ENCODE measurements at places on chromosomes 13 and 19.

DNA sequence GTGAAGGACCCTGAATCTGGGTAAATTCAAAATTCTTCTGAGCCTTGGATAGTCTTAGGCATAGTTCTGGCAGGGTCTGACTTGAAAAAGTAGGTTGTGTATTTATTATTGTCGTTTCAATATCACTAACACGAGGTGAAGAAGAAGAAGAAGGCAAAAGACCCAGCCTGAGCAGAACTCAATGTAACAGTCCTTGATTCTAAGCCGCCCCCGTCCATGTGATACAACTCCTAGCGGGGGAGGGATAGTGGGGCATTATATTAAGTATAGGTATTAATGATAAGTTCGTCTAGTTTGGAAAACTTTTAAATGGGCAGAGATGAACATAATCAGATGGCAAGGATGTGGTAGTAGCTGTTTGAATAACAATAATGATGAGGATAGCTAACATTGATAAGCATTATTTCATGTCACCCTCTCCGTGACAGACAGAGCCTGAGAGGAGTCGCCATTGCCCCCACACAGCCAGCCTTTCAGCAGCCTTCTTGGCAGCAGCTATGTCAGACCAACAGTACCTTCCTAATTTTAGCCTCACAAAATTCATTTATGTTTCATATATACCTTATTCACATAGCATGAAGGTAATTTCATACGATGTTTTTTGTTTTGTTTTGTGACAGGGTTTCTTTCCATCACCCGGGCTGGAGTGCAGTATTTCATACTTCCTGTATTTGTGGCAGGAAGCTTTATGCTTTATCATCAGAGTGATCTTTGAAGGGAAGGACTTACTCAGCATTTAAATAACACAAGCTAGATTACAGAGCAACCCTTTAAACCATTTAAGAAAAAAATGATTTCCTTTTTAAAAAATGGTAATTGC, 64.4 kb upstream of the NPAS1 start:
- no peak for DNase-seq

DNA sequence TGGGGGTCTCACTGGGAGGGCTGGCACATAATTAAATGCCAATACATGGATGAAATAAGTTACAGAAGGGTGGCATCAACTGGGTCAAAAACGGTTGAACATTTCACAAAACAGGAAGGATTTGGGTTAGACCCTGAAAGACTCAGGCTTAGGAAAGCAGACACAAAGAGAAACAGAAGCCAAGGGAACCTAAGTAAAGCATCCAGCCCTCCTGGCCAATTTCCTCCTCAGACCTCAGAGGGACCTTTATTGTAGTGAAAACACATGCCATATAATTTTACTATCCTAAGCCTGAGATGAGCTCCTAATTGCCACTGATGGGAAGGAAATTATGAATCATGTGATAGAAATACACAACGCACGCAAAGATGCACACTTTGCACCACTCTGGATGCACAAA, 12.1 kb upstream of the CEACAM3 start:
- DNase-seq: no peak

DNA sequence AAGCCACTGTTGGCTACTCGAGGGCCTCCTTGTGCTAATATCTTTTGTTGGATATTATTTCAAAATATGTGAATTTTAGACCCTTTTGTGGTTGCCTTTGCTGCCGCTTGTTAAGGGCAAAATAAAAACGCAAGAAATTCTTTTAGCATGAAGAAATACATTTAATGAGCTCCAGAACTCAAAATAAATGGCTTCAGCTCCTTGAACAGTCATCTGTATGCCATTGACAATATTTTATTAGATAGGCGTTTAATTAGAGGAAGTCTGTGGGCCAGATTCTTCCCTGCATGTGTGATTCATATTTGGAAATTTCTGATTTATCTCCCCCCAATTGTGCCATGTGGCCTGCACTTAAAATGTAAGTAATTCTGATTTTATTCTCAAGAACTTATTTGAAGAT, 177.2 kb downstream of the STK24 start:
- no peak for DNase-seq

- DNase-seq: no peak
Measured at GRCh38 chr13:73702419-73703071, 431.7 kb downstream of the KLF12 start.

- DNase-seq: no peak
Measured at GRCh38 chr19:35868823-35869326, 501 bp downstream of the APLP1 start.

GRCh38 chr19:7488736-7489353, at the start of gene PEX11G:
TSS of gene PEX11G (minus strand) at chr19:7489035. CDS start at chr19:7489010, 25 bp downstream.
- peak; percentile 83 for DNase-seq
